ENCODE measurements at places on chromosomes 11 and 22.

GRCh38 chr11:123760894-123761293 is 6.6 kb upstream of the OR6X1 start:
- DNase-seq = no peak

GRCh38 chr22:39208013-39208680 is 36.6 kb downstream of the PDGFB start:
- no peak for DNase-seq

DNA sequence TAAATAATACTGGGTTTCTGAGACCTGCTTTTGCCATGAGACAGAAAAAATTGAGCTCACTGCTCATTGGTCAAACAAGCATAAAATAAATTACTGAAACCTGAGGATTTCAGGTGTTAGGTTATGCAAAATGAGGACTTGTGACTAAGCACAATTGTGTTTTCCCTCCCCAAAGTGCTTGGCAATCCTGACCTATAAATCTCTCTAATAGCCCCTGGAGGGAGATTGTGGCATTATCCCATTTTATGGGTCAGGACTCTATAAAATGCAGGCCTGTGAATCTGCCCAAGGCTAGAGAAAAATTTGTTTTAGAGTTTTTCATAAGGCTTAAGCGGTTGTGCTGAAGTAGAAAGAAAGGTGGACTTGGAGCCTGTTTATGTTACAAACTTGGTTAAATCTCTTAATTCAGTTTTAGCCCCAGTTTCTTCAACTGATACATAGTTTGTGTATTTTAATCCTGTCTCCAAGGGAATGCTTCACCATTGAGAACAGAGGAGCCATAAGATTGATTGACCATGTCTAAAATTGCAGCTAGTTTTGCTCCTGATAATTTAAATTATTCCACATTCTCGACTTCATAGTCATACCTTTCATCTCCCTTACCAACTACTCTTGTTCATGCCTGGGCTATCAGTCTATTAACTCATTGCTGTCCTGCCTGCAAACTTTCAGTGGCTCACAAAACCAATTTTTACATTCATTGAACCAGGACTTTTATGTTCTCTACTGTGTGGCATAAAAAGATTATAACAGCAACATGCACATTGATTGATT is 63.6 kb upstream of the LRRC4C start:
- no peak for DNase-seq

DNA sequence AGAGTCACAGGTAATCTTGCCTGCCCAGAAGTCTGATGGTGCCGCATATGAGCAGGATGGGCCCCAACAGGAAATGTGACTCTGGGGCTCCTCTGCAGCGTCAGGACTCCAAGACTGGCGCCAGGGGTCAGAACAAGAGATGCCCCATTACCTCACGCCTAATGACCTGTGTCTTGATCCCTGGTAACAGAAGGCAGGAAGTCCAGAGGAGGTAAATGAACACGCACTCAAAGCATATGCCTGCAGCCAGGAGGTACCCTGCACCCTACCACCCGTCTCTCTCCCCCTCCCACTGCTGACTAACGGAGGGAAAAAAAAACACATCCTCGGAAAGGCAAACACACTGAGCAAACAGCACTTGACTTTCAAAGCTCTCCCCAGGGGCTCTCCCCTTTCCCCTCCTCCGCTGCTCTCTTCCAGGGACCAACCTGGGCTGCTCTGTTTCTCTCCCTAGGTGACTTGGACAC is 37.3 kb downstream of the ABCC8 start:
- DNase-seq = no peak

DNA sequence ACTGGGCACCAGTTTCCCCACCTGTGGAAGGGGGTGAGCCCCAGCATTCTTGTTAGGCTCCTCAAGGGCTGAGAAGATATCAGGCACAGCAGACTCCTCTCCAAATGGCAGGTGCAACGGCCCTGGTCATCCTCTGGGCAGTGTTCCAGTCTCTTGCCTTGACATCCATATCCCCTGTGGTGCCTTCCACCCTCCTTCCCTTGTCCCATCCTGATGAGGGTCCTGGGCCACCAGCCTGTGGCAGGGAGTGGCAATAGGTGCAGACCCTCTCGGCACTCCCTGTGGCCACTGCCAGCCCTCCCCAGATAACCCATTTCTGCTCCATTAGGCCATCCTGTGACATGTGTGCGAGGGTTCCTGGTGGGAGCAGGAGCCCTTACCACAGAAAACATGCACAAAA is 78.8 kb upstream of the NECTIN1 start:
- no peak for DNase-seq

DNA sequence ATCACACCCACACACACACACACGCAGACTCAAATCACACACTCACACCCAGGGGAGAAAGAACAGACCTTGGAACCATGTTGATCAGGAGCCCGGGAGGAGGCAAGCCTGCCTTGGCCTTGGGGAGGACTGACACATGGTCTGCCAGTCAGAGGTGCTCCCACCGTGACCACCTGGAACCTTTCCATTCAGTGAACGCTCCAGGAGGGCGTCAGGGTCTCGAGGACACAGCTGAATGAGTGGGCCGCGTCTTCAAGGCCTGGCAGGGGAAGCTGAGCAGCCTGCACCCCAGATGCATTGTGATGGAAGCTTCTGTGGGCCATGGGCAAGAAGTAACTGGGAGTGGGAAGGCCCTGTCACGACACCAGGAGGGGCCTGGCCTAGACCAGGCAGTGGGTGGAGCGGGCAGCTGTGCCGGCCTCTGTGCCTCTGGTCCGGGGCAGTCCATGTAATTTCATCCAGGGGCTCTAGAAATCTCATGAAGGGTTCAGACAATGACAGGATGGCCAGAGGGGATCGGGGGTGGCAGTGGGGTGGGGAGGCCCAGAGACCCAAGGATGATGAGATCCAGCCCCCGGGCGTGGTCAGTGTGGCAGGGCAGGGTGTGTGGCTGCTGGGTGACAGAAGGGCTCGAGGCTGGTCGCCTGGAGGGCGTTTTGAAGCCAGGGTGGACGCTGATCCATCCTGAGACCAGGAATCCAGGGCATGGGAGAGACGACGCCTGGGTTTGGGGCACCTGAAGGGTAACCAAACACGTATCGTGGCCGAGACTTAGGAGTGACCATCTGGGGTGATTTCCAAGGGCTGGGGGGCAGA is 53.7 kb downstream of the IGF2 start:
- no peak for DNase-seq

DNA sequence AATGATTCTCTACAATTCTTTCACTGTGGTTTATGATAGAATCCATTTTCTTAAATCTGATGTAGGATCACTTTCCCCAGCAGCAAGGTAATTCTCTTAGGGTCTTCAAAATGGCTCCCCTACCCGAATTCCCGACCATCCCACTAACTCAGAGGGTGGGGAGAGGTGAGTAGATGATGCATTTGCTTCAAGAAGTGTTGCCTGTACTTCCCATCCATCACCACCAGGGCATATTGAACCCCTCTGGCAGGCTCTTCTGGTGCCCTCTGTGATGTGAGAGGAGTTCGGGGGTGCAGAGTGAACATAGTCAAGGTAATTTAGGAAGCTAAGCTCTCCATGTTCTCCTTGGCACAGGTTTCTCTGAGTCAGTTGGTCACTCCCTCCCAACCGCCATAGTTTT is 52.3 kb downstream of the ZNRF3 start:
- DNase-seq = no peak

GRCh38 chr11:1934335-1935155 is 12.6 kb upstream of the MRPL23 start:
- no peak for DNase-seq

DNA sequence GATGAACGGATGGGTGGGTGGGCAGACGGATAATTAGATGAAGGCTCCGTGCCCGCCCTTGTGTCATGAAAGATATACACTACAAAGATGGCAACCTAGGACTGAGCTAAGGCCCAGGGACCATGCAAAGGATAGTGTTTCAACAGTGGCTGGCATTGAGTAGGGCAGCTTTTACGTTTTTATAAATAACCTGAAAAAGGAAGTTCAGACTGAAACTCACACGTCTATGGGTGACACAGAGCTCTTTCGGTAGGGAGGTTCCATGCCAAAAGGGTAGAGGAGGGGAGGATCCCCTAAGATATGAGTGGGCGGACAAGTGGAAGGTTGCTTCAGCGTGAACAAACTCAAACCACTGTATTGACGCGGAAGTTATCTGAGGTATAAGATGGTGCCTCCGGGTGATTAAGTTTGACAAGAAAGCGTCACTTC is 90.5 kb downstream of the UBASH3B start:
- peak; percentile 11 for DNase-seq

DNA sequence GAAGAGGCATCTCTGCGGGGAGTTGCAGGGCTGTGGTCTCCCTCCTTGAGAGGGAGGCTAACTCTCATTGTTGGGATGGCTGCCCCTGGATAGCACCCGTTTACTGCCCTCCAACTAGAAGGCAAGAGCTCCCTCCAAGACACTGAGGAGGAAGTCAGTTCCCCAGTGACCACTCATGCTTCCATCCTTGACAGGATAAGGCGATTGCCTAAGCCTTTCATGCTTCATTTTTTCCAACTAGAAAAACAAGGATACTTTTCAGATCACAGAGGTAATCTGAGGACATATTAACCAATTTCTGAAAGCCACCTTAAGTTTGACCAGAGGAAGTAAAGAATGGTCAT is 186.6 kb downstream of the MAML2 start:
- DNase-seq = no peak

GRCh38 chr22:22167791-22168189 is 76.8 kb upstream of the VPREB1 start:
- no peak for DNase-seq

GRCh38 chr11:24422376-24422775 is 74.5 kb upstream of the LUZP2 start:
- DNase-seq = no peak

- DNase-seq = no peak
Measured at GRCh38 chr11:116893906-116894305, 56.5 kb upstream of the APOA1 start.

DNA sequence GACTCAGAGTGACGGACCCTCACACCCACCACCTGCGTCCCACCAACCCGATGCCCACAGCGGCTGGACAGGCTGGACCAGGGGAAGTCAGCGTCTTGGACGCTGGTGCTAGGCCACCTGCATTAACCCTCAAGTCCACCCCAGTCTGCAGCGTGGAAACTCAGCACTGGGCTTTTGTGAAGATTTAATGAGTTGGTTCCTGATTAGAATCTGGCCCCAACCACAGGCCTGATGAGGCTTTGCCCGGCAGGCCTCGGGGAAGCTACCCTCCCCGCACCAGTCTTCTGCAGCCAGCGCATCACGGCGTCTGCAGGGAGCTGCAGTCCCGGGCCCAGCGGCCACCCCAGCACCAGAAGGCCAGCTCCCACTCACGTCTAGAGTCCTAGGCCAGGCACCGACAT is 101.0 kb downstream of the BRD1 start:
- DNase-seq = no peak

- no peak for DNase-seq
Measured at GRCh38 chr11:121270001-121270678, 22.4 kb upstream of the SC5D start.

- no peak for DNase-seq
Measured at GRCh38 chr11:48003926-48004325, 23.6 kb downstream of the PTPRJ start.

- no peak for DNase-seq
Measured at GRCh38 chr11:103619938-103620337, 416.5 kb upstream of the DDI1 start.

- no peak for DNase-seq
Measured at GRCh38 chr22:43101306-43101705, 9.2 kb upstream of the BIK start.

GRCh38 chr22:44314425-44315067 is 1.8 kb upstream of the SHISAL1 start:
- no peak for DNase-seq

- no peak for DNase-seq
Measured at GRCh38 chr11:79312617-79313529, 128.0 kb downstream of the TENM4 start.

DNA sequence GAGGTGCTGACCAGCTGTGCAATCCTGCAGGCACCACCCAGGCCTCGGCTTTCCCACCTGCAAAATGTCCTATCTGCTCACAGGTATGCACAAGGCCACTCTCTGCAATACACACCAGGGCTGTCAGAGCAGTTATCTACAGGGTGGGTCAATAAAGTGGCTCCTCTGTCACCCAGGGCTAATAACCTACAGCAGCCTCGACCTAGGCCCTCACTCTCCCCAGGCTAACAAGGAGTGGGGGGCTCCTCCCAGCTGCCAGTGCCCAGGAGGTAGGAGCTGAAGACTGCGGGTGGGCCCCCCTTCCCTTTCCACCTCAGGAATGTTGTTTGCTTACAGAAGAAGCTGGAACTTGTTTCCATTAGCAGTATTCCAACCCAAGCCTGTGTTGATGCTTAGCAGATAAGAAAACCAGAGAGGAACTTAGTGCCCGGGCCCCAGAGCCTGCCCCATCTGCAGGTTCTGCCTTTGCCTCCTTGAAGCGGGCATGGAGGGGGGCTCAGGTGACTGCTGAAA is 26.8 kb downstream of the MYH9 start:
- DNase-seq = no peak

GRCh38 chr11:124581817-124582216 is 12.0 kb downstream of the OR8A1 start:
- DNase-seq = no peak

DNA sequence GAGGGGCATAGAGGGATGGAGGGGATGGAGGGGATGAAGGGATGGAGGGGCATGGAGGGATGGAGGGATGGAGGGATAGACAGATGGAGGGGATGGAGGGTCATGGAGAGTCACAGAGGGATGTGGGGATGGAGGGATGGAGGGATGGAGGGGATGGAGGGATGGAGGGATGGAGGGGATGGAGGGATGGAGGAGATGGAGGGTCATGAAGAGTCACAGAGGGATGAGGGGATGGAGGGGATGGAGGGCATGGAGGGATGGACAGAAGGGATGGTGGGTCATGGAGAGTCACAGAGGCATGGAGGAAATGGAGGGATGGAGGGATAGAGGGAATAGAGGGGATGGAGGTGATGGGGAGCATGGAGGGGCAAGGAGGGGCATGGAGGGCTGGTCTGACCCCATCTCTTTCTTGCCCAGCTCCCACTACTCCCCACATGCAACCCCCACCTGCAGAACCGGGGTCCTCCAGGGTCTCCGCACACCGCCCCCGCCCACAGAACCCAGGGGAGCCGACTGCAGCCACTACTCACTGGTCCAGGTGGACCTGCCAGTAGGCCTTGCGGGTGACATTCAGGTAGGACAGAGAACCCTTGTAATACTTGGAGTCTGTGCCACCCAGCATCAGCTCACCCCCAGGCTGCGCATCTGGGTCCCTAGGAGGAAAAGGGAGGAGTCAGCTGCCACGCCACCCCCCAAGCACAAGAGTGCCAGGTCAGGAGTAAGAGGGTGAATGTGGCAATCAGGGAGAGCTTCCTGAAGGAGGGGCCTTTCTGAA is 4.2 kb upstream of the IFITM10 start:
- no peak for DNase-seq

- DNase-seq = no peak
Measured at GRCh38 chr22:37273126-37273845, 9.0 kb upstream of the CYTH4 start.

GRCh38 chr11:57779276-57779675 is 17.7 kb downstream of the CTNND1 start:
- no peak for DNase-seq

DNA sequence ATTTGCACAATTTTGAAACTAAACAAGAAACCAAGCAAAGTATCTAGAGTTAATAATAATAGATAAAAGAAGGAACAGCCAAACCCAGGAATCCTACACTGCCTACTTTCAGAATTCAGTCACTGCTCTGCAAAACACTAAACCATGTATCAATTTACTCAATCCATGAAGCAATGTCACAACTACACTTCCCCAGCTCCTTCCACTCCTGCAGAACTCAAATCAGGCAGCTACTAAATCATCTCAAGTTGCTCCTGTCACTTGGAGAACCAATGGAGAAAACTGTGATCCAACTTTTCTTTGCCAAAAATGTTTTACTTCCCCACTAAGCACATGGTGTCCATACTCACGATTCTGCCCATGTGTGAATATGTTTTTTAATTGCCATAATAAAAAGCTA is 24.9 kb upstream of the C11orf58 start:
- DNase-seq = no peak

- DNase-seq = no peak
Measured at GRCh38 chr11:13348305-13348704, 70.7 kb downstream of the BMAL1 start.

Data from hypothalamus (tissue), 51 donors.